ENCODE measurements at places on chromosomes 12 and 14.

DNA sequence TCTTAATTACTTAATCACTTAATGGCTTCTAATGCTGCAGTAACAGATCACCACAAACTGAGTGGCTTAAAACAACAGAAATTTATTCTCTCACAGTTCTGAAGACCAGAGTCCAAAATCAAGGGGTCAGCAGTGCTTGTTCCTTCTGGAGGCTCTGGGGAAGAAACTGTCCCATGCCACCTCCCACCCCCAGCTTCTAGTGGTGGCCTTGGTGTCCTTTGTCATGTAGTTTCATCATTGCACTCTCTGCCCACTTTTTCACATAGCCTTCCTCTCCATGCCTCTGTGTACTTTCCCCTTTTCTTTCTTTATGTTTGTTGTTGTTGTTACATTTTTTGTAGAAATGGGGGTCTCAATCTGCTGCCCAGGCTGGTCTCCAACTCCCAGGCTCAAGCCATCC is 16.1 kb upstream of the UBC start:
- no peak for DNase-seq

DNA sequence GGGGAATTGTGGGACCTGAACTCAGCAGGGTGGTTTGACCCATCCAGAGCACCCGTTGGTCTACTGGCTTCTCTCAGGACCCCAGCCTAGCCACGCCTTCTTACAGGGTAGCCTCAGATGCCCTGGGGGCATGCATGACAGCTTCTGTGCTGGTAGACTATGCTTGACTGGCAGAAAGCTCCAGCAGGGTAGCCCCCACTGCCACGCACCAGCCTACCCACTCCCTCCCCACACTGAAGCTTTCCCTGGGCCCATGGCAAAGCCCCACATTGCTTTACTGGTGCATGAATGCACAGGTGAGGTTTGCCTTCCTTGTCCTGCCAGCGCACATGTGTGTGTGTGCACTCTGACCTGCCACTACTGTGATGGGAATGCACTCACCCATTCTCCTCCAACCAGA is 772.2 kb downstream of the LRFN5 start:
- no peak for DNase-seq

DNA sequence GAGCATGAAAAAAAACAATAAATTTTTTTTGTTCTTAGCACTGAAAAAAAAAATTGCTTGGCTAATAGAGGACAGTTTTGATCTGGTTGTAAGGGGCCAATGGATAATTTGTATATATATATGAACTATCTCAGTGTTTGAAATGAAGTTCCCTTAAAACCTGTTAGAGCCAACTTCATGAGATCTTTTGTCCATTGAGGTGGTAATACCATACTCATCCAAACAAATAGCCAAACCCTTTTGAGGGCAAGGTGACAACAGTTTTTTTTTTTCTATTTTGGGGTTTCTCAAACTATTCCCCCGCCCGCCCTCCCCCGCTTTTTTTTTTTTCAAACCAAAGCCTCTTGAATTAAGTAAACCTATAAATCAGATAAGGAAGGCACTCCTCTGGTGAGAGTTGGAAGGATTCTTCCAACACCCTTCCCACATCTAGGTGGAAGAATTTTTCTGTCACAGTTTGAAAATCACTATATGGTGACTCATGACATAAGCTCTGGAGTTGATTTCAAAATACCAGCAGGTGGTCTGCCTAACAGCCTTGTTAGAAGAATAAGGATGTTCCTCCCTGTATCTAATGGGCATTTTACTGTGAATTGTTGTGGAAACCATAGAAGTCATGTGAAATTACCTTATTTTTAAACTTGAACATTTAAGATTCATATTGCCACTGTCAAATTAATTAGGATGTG is 10.2 kb downstream of the ARHGAP5 start:
- peak; percentile 85 for DNase-seq

GRCh38 chr12:19251481-19252132 is 122.1 kb downstream of the PLEKHA5 start:
- DNase-seq, result no peak

- DNase-seq, result no peak
Observed at GRCh38 chr12:91307957-91308670, 125.5 kb upstream of the DCN start.

DNA sequence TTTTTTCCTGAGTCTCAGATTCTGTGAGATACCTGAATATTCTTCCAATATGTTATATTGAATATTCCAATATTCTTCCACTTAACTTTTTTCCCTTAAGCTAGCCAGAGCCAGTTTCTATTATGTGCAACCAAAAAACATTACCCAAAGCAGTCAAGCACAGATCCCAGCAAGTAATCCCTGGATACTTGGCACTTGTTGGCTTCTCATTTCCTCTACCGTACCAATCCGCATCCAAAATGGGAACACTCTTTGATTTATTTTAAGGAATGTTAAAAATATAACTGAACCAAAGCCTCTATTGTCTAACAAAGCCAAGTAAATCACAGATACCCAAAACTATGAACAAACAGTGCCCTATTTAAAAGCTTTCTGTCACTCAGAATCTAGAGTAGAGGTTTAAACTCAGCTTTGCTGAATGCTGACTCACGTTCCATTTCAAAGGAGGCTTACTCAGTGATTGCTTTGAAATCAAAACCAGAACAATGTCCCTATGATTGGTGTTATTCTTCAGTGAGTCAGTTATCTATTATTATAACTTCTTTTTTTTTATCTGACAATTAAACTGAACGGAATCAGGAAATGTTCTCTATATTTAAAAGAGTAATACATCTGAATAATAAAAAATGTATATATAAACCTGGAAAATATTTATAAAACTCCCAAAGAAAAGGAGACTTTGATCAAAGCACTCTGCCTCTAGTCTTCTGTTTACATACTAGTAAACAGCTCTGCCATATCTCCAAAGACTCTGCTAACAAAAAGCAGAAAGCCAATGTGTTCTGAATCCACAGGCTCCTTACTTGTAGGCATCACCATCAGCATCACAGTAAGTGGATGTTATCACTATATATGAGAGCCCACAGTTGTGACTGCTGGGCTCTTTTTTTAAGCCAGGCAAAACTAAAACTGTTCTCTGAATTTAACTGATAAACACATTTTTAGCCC is 360.8 kb downstream of the CCDC91 start:
- peak; percentile 73 for DNase-seq

GRCh38 chr12:120534703-120535655 is 823 bp downstream of the RNF10 start:
- peak; percentile 89 for DNase-seq

DNA sequence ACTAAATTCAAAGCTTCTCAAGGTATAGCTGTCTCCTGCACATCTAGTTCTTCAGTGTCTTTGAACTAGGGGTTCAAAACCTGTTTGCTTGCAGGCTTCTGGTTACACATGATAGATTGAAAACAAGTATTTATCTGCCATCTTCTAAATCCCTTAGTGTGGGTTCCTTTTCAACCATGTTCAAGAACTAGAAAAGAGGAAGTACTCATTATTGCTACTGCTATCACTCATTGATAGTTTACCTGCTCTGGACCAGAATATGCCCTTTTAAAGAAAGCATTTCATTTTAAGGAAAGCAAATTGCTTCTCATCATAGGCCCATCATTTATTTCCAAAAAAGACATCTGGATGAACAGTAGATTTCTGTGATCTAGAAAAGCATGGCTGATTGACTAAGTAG is 37.1 kb upstream of the VSX2 start:
- DNase-seq, result no peak

GRCh38 chr12:101939306-101939705 is 61.9 kb downstream of the DRAM1 start:
- DNase-seq, result no peak

DNA sequence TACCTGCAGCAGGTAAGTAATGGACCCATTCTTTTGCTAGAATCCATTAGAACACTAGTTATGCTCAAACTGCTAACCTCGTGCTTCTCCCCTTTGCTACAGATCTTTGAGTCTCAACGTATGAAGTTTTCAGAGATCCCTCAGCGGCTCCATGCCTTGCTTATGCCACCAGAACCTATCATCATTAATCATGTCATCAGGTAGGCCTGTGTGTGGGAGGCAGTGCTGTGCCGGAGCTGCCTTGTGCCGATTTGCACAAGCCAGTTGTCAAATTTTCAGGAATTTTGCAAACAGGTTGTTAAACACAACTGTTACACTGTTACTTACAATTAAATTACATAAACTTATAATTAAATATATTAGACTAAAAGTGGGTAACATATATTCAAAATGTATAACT is 5.2 kb downstream of the SMARCD1 start:
- no peak for DNase-seq

GRCh38 chr12:119117936-119118335 is 60.8 kb upstream of the HSPB8 start:
- no peak for DNase-seq

GRCh38 chr12:103839103-103839502 is 1.9 kb downstream of the NT5DC3 start:
- DNase-seq, result no peak

- DNase-seq, result no peak
Observed at GRCh38 chr14:59638885-59639284, 62.3 kb upstream of the CCDC175 start.

GRCh38 chr12:13183620-13184019 is 12.9 kb upstream of the EMP1 start:
- DNase-seq, result no peak

DNA sequence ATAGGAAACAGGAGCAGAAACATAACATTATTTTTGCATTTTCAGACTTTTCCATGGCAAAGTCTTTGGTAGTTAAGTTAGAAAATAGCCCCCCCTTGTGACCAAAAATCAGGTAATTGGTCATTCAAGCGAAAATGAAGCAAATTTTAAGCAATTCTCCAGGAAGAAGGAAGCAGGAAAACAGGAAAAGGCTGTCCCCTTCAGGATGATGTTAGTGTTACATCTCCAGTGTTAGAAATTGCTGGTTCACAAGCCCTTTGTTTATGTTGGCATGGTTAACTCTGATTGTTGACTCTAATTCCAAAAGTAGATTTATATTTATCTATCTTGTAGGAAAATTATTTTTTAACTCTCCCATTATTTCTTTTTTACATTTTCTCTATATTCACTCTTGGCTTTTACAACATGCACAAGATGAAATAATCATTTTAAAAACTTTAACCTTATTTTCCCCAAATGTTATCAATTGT is 18.8 kb upstream of the GAS2L3 start:
- DNase-seq, result peak; percentile 82

DNA sequence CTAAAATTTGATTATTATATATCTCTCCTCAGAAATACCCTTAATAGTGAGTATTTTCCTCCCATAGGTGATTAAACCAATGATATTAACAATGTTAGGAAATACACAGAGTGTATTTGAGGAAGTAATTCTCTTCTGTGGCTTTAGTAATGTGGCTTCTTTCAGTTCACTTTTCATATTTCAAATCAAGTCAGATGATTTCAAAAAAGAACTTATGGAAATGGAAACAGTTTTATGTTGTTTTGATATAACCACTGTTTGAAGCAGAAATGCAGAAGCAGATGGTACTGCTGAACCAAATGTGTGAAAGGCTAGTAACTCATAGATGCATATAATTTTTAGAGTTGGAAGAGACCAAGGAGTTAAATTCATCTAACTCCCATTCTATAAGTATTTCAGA is 1.9 kb upstream of the GPR33 start:
- no peak for DNase-seq

DNA sequence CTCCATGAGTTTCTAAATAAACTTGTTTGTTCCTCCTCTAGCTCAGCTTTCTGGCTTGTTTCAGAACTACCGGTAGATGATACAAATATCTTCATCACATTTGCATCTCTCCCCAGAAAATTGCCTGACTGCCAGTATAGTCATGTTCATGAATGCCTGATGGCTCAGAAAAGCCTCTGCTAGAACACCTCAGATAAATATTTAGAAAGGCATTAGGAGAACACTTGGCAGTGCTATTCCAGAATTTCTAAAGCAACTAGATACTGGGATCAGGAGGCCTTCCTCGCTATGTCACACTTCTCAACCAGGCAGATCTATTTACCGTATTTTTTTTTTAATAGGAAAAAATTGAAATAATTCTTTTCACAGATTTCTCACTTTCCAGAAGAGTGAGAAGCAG is 32.3 kb upstream of the KRAS start:
- DNase-seq, result no peak

GRCh38 chr12:22610131-22610530 is 14.8 kb upstream of the ETNK1 start:
- DNase-seq, result no peak

DNA sequence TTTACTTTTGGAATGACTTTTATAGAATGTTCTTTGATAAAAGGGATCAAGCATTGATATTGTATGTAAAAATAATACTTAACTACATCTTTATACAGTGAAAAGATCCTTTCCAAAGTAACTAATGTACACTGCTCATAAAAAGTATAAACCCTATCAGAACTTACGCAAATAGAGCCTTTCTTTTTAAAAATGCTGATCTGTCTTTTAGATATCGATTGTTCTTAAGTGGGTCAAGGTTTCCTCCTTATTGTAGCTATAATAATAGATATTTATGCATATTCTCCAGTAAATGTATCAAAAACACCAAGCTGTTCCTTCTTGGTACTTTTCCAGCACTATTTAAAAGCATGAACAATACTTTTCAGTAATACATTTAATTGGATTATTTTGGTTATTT is 68.5 kb downstream of the PPHLN1 start:
- no peak for DNase-seq

DNA sequence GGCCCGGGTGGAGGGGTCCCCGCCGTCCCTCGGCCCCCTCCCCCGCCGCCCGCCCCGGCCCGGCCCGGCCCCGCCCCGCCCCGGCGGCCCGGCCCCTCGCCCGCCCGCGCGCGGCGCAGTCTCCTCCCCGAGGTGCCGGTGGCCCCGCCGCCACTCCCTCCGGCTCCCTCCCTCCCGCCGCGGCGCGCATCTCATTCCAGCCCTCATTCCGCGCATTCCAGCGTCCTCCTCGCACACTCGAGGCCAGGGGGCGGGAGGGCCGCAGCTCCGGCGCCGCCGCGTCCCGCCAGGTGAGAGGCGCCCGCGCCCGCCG is at the start of gene TEAD4:
Gene TEAD4 (plus strand): TSS at position 206 of the 313 bp plus-strand sequence.
- peak; percentile 83 for DNase-seq

DNA sequence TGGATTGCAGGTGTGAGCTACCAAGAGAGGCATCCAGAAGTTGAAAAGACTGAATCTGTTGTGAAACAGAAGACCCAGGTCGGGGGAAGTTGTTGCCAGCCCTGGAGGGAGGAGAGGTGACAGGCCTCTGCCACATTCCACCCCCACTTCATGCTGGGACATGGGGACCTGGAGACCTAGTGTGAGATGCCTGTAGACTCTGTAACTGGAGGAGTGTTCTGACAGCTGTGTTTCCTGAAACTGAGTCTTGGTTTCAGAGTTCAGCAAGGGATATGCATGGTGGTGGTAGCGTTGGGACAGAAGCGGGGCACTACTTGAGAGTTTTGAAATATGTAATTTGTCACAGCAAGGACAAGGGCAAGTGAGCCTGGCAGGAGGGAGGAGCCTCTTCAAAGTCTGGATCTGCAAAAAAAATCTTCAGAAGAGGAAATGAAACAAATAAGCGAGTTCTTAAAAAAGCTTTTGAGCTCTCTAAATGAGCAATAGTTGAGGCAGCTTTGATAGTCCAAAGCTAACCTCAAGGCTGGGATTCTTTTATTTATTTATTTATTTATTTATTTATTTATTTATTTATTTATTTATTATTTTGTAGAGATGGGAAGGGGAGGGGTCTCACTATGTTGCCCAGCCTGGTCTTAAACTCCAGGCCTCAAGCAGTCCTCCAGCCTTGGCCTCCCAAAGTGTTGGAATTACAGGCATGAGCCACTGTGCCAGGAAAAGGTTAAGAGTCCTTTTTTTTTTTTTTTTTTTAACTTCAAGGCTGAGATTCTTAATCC is 58.9 kb upstream of the EEA1 start:
- DNase-seq, result no peak

Data from fibroblast of lung (primary cell).